Ovary (tissue), 10 donors: ENCODE measurements at places on chromosomes 13 and 19.

DNA sequence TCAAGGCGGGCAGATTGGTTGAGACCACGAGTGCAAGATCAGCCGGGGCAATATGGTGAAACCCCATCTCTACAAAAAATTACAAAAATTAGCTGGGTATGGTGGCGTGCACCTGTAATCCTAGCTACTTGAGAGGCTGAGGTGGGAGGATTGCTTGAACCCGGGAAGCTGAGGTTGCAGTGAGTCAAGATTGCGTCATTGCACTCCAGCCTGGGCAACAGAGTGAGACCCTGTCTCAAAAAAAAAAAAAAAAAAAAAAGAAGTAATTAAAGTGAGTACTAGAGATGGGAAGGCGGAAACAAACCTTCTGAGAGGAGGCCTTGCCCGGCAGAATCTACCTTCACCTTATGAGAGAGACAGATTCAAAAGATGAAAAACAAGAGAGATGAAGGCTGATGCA lies 14.7 kb downstream of the NLRP9 start:
- H3K27ac ChIP-seq: no peak overlapping the region
- no peak for DNase-seq
- H3K27me3 ChIP-seq: no peaks in the 10 kb centered on the region

- no peak for DNase-seq
- no peaks in the 10 kb centered on the region for H3K36me3 ChIP-seq
- no peak overlapping the region for H3K27ac ChIP-seq
- no peaks in the 10 kb centered on the region for H3K27me3 ChIP-seq
- H3K4me1 ChIP-seq: peaks cover 4% of the 10 kb centered on the region
Observed at GRCh38 chr19:11735375-11735774, 3.4 kb downstream of the ZNF823 start.

GRCh38 chr13:46536341-46536740 lies 16.6 kb upstream of the LRCH1 start:
- H3K4me1 ChIP-seq: no peaks in the 10 kb centered on the region
- no peak overlapping the region for H3K27ac ChIP-seq
- H3K36me3 ChIP-seq: no peaks in the 10 kb centered on the region
- no peaks in the 10 kb centered on the region for H3K27me3 ChIP-seq
- no peak overlapping the region for H3K4me3 ChIP-seq
- no peak for DNase-seq

DNA sequence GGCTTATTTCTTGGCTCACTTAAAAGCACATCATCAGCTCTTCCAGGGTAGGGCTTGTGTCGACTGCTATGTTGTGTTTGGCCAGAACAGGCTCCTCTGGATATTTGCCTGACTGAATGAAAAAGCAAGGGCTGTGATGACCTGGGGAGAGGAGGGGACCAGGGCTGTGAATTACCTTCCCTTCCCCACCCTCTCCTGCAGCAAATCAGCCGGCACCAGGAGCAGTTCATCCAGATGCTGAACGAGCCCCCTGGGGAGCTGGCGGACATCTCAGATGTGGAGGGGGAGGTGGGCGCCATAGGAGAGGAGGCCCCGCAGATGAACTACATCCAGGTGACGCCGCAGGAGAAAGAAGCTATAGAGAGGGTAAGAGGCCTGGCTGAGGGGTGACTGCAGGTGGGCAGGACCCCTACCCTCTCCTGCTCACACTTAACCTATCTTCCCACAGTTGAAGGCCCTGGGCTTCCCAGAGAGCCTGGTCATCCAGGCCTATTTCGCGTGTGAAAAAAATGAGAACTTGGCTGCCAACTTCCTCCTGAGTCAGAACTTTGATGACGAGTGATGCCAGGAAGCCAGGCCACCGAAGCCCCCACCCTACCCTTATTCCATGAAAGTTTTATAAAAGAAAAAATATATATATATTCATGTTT lies 4.4 kb downstream of the GADD45GIP1 start:
- no peak for DNase-seq
- no peaks in the 10 kb centered on the region for H3K27me3 ChIP-seq
- no peaks in the 10 kb centered on the region for H3K36me3 ChIP-seq
- H3K4me1 ChIP-seq: peaks cover 5% of the 10 kb centered on the region
- no peak overlapping the region for H3K27ac ChIP-seq

GRCh38 chr19:3338541-3339181 lies 27.7 kb upstream of the NFIC start:
- H3K27ac ChIP-seq: peak overlapping the region; percentile 71
- peak; percentile 59 for DNase-seq
- no peak overlapping the region for H3K4me3 ChIP-seq
- no peaks in the 10 kb centered on the region for H3K27me3 ChIP-seq
- H3K36me3 ChIP-seq: no peaks in the 10 kb centered on the region

DNA sequence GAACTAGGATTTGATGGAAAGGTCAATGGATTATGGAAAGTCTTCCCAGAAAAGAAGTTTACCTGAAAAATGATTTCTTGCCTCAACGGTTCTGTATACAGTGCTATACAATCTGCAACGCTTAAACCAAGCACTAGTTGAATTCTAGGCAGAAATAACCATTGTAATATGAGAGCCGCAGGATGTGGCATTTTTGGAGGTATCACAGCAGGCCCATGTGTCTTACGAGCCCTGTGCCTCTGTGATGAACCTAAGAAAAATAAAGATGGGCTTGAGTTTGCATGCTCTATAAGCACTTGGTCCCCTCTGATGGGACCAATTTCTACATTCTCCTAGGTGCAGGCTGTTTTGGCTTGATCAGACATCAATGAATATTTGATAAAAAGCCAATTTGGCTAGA lies 78.7 kb upstream of the RFC3 start:
- H3K27me3 ChIP-seq: no peaks in the 10 kb centered on the region
- no peaks in the 10 kb centered on the region for H3K36me3 ChIP-seq
- no peak overlapping the region for H3K27ac ChIP-seq
- no peak overlapping the region for H3K4me3 ChIP-seq
- no peaks in the 10 kb centered on the region for H3K4me1 ChIP-seq

GRCh38 chr19:35609851-35610353 lies 2.6 kb upstream of the HAUS5 start:
- H3K4me3 ChIP-seq: no peak overlapping the region
- peaks cover 5% of the 10 kb centered on the region for H3K4me1 ChIP-seq
- H3K27ac ChIP-seq: no peak overlapping the region
- no peaks in the 10 kb centered on the region for H3K27me3 ChIP-seq
- no peak for DNase-seq

DNA sequence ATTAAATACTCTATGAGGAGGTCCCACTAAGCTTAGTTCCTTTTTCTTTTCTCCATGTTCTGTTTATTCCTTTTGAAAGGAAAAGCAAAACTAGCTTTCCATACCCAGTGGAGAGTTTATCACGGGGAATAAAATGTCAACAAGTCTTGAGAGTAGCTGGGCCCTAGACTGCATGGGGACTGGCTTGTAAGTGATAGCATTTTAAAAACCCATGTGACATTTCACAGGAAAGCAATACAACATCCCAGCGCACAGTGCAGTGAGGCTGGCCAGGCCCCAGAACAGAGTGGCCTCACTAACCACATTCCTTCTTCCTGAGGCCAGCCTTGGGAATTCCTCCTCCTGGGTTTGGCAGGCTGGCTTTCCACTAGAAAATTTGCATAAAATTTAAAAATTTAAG lies 149.8 kb downstream of the DLEU7 start:
- no peak for DNase-seq
- no peak overlapping the region for H3K27ac ChIP-seq
- no peaks in the 10 kb centered on the region for H3K36me3 ChIP-seq
- H3K4me3 ChIP-seq: no peak overlapping the region
- no peaks in the 10 kb centered on the region for H3K4me1 ChIP-seq

- H3K27me3 ChIP-seq: no peaks in the 10 kb centered on the region
- H3K4me3 ChIP-seq: no peak overlapping the region
- peaks cover 4% of the 10 kb centered on the region for H3K4me1 ChIP-seq
Observed at GRCh38 chr13:112992931-112993680, 24.1 kb downstream of the MCF2L start.

GRCh38 chr19:4449639-4450028 lies 8.0 kb downstream of the UBXN6 start:
- H3K4me1 ChIP-seq: peaks cover under 1% of the 10 kb centered on the region
- no peak overlapping the region for H3K4me3 ChIP-seq
- no peaks in the 10 kb centered on the region for H3K36me3 ChIP-seq
- no peaks in the 10 kb centered on the region for H3K27me3 ChIP-seq
- no peak for DNase-seq
- H3K27ac ChIP-seq: no peak overlapping the region

GRCh38 chr13:106521095-106521799 lies 14.2 kb downstream of the EFNB2 start:
- no peaks in the 10 kb centered on the region for H3K27me3 ChIP-seq
- no peak overlapping the region for H3K4me3 ChIP-seq
- no peaks in the 10 kb centered on the region for H3K36me3 ChIP-seq
- no peaks in the 10 kb centered on the region for H3K4me1 ChIP-seq
- H3K27ac ChIP-seq: no peak overlapping the region
- no peak for DNase-seq

- no peaks in the 10 kb centered on the region for H3K36me3 ChIP-seq
- no peaks in the 10 kb centered on the region for H3K4me1 ChIP-seq
- no peaks in the 10 kb centered on the region for H3K27me3 ChIP-seq
- H3K27ac ChIP-seq: no peak overlapping the region
- no peak overlapping the region for H3K4me3 ChIP-seq
- no peak for DNase-seq
Observed at GRCh38 chr13:102128216-102128810, 273.5 kb downstream of the FGF14 start.

DNA sequence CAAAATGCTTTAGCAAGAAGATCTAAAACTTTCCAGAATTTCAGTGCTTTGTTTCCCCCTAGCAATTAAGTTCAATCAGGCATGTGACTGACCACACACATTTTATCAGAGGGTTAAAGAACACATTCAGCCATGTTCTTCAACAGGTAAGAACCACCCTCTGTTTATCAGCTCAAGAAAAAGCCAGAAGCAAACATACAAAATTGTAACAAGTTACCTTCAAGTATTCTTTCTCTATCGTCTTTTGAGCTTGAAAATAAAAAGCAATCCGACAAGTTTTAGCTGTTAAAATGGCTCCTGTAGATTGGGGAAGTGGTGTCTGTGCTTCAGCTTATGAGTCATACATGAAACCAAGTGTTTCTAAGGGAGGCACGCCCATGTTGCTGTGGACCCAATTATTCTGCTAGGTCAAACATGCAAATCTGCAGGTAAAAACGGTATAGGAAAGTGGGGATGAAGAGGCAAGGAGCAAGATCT lies at the start of gene ELF1:
Gene ELF1, minus strand, starts transcription at position 306 of the 477 bp plus-strand sequence. CDS start 37,262 bp downstream, outside the sequence.
- H3K4me1 ChIP-seq: peaks cover 1% of the 10 kb centered on the region
- DNase-seq: no peak
- H3K27ac ChIP-seq: peak within 1 kb of the TSS; percentile 75
- no peaks in the 10 kb centered on the region for H3K27me3 ChIP-seq

DNA sequence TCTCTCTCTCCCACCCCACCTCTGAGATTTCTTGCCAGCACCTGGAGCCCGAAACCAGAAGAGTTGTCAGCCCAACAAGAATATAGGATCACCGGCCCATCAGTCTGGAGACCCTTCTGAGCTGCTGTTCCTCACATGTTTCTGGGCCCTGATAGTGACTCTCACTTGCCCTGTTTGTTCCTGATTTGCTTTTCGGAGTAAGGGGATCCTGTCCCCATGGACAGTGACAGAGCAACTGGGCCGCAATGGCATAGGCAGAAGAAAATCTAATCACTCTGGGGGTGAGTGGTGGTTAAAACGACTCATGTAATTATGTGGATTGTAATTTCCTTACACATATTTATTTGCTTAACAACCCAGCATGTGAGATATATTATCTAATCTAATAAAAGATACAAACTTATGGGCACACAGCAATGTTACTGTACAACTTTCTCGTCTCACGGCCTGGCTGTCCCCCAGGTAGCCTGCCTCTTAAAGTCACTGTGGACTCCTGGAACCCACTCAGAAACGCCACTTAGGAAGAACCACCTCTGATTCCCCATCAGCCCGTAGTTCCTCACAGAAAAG lies 663 bp upstream of the SMAD9 start:
- H3K27ac ChIP-seq: peak overlapping the region; percentile 10
- peak overlapping the region; percentile 63 for H3K4me3 ChIP-seq
- H3K27me3 ChIP-seq: no peaks in the 10 kb centered on the region
